ENCODE measurements at places on chromosomes 7 and 10.

DNA sequence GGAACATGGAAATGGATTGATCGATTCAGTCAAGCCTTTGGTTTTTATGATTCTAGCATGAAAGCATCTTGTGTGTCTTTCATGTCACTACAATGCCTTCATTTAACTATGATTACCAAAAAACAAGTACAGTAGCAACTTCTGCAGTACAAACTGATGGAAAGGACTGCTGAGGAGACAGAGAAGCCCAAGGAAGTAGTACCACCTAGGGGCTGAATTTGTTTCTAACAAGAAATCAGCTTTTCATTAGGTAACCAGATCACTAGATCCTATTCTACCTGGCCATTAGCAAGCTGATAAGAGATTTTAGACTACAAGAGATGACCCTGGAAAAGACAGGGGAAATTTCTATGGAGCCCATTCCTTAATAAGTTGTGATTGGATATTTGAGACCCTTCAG is 3.2 kb upstream of the IFIT1 start:
- peaks cover 35% of the 10 kb centered on the region for H3K4me1 ChIP-seq
- no peaks in the 10 kb centered on the region for H3K27me3 ChIP-seq

- peaks cover 14% of the 10 kb centered on the region for H3K36me3 ChIP-seq
- peak overlapping the region; percentile 72 for H3K27ac ChIP-seq
- no peak for DNase-seq
- H3K4me1 ChIP-seq, result peaks cover 28% of the 10 kb centered on the region
Observed at GRCh38 chr10:73810735-73811465, 498 bp downstream of the NDST2 start.

DNA sequence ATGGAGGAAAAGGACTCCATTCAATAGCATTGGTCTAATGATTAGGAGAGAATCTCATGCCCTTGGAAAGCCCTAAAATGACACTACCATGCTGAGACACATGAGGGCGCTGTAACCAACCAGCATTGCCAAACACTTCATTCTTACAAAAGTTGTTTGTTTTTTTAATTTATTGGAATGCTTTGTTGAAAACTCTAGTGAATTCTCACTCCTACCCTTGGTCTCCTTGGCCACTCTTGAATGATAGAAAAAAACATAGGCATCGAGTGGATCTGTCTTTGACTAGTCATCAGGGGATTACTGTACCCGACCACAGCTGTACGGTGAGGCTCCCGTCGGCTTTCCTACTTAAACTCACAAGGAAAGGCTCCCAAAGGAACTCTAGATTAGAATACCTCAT is 29.3 kb upstream of the ADD3 start:
- H3K4me1 ChIP-seq, result peaks cover 72% of the 10 kb centered on the region
- H3K4me3 ChIP-seq, result peak overlapping the region; percentile 80
- peak overlapping the region; percentile 80 for H3K27ac ChIP-seq
- DNase-seq, result peak; percentile 69

- H3K36me3 ChIP-seq, result no peaks in the 10 kb centered on the region
- peaks cover 4% of the 10 kb centered on the region for H3K27me3 ChIP-seq
- DNase-seq, result no peak
Observed at GRCh38 chr10:124509880-124510632, 48.4 kb downstream of the LHPP start.

DNA sequence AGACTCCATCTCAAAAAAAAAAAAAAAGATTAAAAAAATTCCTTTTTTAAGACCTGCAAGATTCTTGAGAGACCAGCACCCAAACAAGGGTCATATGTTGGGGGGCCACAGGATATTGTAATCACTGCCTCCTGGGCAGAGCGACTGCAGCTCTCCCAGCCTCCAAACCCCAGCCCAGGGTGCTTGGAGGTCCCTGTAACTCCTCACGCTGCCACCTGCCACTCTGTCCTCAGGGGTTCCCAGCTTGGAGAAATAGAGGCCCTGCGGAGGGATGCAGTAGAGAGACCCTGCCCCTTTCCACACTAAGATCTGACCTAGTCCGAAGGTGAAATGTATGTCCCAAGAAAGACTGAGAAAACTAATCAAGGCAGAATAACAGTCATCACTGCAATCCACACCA is 343.7 kb downstream of the GRID1 start:
- H3K36me3 ChIP-seq, result peaks cover 11% of the 10 kb centered on the region
- H3K4me3 ChIP-seq, result no peak overlapping the region
- DNase-seq, result no peak
- H3K27me3 ChIP-seq, result no peaks in the 10 kb centered on the region

DNA sequence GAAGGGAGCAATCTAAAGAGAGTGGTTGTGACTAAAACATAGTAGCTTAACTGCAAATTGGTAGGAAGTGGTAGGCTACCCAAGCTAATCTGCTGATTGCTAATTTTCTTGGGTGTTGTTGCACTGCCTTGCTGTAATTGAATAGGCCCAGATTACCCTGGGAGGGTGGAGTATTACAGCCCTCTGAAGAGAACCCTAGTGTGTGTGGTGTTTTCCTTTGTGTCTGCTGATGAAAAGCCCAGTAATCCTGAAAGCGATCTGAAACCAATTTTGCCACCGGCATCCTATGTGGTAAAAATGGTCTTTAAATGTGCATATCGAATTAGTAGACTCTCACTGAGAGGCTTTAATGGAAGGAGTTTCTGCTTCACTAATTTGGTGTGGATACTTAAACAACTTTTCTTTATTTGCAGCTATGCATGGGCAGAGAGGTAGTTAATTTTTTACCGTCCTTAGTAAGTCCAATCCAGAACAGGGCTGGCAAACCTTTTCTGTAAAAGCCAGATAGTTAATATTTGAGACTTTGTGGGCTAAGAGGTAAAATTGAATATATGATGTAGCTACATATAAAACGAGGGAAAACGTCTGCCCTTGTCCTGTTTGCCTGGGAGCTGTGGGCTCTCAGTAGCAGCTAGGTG is 92.5 kb downstream of the CSTF2T start:
- no peak overlapping the region for H3K4me3 ChIP-seq
- no peaks in the 10 kb centered on the region for H3K36me3 ChIP-seq
- H3K27me3 ChIP-seq, result no peaks in the 10 kb centered on the region
- peaks cover 6% of the 10 kb centered on the region for H3K4me1 ChIP-seq

DNA sequence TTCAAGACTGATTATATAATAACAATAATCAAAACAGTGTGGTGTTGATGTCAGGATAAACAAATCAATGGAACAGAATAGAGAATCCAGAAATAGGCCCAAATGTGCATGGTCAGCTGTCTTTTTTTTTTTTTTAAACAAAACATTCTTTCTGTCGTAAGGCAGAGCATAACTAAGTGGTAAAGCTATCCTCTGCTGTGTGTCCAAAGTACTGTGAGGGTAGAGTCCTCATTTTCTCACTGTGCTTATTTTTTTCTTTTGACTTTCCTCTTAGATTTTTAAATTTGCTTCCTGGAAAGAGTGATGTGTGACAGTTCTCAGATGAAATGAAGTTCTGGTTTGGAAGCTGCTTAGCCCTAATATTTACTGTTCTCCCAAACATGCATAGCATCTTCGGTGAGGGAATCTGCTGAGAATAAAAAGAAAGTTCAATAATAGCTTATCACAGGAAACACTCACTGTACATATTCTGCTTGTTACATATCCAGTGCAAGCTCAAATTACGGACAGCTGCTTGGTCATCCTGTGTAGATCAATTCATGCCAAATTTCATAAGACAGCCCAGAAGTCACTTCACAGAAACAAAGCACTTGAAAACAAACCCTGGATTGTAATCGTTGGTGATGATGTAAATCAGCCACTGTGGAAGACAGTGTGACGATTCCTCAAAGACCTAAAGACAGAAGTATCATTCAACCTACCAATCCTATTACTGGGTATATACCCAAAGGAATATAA is 423.9 kb downstream of the NEBL start:
- H3K4me1 ChIP-seq, result no peaks in the 10 kb centered on the region
- peaks cover 5% of the 10 kb centered on the region for H3K36me3 ChIP-seq
- H3K4me3 ChIP-seq, result no peak overlapping the region
- DNase-seq, result no peak
- no peaks in the 10 kb centered on the region for H3K27me3 ChIP-seq
- no peak overlapping the region for H3K27ac ChIP-seq

DNA sequence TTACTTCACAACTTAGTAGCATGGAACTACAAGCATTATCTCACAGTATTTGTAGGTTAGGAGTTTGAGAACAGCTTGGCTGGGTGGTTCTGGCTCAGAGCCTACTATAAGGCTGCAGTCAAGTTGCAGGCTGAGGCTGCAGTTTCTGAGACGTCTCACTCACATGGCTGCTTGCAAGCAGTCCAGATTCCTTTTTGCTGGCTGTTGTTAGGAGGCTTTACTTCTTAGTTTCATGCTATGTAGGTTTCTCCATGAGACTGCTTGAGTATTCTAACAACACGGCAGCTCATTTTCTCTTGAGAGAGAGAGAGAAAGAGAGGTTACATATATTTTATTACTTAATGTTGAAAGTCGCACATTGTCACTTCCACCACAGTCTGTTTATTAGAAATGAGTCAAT is 1073.9 kb downstream of the NXPH1 start:
- no peak for DNase-seq
- H3K27ac ChIP-seq, result no peak overlapping the region
- no peaks in the 10 kb centered on the region for H3K27me3 ChIP-seq
- no peaks in the 10 kb centered on the region for H3K36me3 ChIP-seq

GRCh38 chr10:46227936-46228562 is 58.7 kb upstream of the ANTXRL start:
- peaks cover 11% of the 10 kb centered on the region for H3K4me1 ChIP-seq
- H3K27ac ChIP-seq, result no peak overlapping the region
- peaks cover 24% of the 10 kb centered on the region for H3K27me3 ChIP-seq
- no peak overlapping the region for H3K4me3 ChIP-seq

GRCh38 chr10:123564631-123565030 is 101.5 kb upstream of the GPR26 start:
- DNase-seq, result peak; percentile 11
- H3K27ac ChIP-seq, result no peak overlapping the region
- H3K4me1 ChIP-seq, result no peaks in the 10 kb centered on the region
- H3K36me3 ChIP-seq, result no peaks in the 10 kb centered on the region
- peaks cover 1% of the 10 kb centered on the region for H3K27me3 ChIP-seq

- no peaks in the 10 kb centered on the region for H3K27me3 ChIP-seq
- H3K4me3 ChIP-seq, result no peak overlapping the region
- no peak for DNase-seq
- peaks cover 8% of the 10 kb centered on the region for H3K36me3 ChIP-seq
- H3K27ac ChIP-seq, result no peak overlapping the region
Observed at GRCh38 chr10:77248104-77248790, 389.4 kb downstream of the KCNMA1 start.

GRCh38 chr10:132786884-132787494 is 1.0 kb upstream of the NKX6-2 start:
- H3K27ac ChIP-seq, result no peak overlapping the region
- H3K4me3 ChIP-seq, result no peak overlapping the region
- H3K27me3 ChIP-seq, result peaks cover 20% of the 10 kb centered on the region
- H3K4me1 ChIP-seq, result no peaks in the 10 kb centered on the region
- H3K36me3 ChIP-seq, result peaks cover 13% of the 10 kb centered on the region
- DNase-seq, result no peak

DNA sequence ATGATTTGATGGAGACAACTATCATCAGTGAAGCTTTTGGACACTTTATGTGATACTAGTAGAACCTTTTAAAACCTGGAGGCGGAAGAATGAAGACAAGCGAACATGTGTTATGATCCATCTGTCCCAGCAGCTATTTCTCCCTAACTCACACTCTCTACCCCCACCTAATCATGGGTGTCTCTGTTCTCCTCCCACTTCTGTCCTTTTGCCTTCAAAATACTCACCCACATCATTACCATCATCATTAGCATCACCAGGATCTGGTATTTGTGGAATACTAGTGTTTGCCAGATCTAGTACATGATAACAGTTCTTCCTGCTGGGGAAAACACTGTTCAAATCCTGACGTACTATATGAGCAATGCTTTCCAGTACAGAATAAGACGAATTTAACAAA is 287.7 kb downstream of the DOCK4 start:
- no peak overlapping the region for H3K27ac ChIP-seq
- H3K27me3 ChIP-seq, result peaks cover 4% of the 10 kb centered on the region
- H3K4me1 ChIP-seq, result peaks cover 25% of the 10 kb centered on the region
- no peak for DNase-seq

DNA sequence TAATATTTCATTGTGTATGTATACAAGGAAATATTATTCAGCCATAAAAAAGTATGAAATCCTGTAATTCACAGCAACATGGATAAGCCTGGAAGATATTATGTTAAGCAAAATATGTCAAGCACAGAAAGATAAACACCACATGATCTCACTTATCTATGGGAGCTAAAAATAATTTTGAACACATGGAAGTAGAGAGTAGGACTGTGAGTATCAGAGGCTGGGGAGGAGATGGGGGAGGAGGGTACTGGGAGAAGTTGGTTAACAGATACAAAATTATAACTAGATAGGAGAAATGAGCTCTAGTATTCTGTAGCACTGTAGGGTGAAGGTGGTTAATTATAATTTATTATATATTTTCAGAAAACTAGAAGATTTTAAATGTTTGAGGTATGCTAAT is 132.7 kb downstream of the DOCK4 start:
- no peaks in the 10 kb centered on the region for H3K27me3 ChIP-seq
- H3K4me3 ChIP-seq, result no peak overlapping the region
- peaks cover 7% of the 10 kb centered on the region for H3K36me3 ChIP-seq

DNA sequence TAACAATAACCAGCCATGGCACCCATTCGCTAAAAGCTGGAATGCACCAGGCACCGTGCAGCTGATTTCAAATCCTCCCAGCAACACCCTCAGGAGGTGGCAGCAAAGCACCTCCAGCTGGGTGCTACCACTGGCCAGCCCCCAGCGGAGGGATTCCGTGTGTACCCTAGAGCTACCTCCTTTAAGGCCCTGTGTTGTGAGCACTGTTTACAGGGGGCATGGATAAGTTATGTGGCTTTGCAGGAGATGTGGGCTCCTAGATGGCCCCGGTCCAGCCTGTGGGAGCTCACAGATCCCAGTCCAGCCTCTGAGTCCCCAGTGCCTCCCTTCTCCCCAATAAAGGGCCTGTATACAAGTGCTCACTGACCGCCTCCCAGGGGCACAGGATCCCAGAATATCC is 27.1 kb downstream of the TNRC18 start:
- peaks cover 13% of the 10 kb centered on the region for H3K4me1 ChIP-seq
- peak overlapping the region; percentile 94 for H3K27ac ChIP-seq
- H3K36me3 ChIP-seq, result peaks cover 21% of the 10 kb centered on the region
- no peak for DNase-seq
- H3K4me3 ChIP-seq, result peak overlapping the region; percentile 76

Data from HFFc6 (cell line).